ENCODE measurements at places on chromosomes 16 and 17.
A peak's percentile ranks its signal among the peaks of the same experiment; 100 is the strongest.

GRCh38 chr17:50865060-50865867, 890 bp downstream of the TOB1 start:
- DNase-seq, result peak; percentile 50

DNA sequence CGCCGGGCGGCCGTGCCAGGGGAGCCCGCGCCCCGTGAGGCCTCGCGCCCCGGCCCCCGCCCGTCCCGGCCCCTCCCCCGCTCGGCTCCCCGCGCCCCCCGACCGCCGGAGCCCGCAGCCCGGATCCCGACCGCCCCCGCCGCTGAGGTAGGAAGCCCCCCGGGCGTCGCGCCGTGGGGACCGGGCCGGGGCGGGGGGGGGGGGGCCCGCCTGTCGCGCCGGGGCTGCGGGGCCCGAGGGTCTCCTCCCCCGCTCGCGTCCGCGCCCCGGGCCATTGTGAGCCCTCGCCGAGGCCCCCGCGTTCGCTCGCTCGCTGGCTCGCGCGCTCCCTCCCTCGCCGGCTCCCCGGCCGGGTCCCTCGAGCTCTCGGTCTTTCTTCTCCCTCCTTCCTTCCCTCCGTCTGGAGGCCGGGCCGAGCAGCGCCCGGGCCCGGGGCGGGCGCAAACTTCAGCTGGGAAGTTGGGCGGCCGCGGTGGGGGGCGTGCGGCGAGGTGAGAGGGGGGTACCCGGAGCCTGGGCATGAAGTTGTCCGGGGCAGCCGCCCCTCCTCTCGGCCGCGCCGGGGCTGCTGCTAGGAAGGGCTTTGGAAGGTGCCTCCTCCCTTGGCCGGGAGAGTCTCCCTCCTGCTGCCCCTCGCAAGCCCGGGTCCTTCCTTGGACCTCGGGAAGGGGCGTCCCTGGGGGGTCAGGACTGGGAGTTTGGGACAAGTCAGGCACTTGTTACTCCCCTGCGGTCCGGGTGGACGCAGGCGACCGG, 419 bp downstream of the GLIS2 start:
- DNase-seq, result no peak

- DNase-seq, result no peak
Measured at GRCh38 chr16:4637501-4638166, 13.0 kb downstream of the MGRN1 start.

- no peak for DNase-seq
Measured at GRCh38 chr17:81039096-81039495, 4.1 kb downstream of the BAIAP2 start.

All from muscle of arm (tissue), 14 donors.